ENCODE measurements at places on chromosomes 11 and 22.
A peak's percentile ranks its signal among the peaks of the same experiment; 100 is the strongest.

DNA sequence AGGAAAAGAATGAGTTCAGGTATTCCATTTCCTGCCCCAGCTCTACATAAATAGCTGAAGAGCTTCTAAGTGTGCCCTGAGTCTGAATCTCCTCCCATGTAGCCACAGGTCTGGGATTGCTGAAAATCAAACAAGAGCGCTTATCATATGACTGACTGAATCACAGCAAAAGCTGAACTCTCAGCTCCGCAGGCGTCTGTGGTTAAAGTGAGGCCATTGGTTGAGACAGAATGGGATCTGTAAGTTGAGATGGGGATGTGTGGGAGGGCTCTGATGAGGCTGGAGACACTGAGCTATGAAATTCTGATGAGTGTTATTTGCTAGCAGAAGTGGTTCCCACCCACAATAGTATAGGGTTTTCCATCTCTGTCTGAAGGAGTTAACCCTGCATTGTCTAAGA is 637.0 kb downstream of the OPCML start:
- no peak for DNase-seq

- peak; percentile 19 for DNase-seq
Measured at GRCh38 chr22:43860831-43861230, 1.5 kb downstream of the SULT4A1 start.

DNA sequence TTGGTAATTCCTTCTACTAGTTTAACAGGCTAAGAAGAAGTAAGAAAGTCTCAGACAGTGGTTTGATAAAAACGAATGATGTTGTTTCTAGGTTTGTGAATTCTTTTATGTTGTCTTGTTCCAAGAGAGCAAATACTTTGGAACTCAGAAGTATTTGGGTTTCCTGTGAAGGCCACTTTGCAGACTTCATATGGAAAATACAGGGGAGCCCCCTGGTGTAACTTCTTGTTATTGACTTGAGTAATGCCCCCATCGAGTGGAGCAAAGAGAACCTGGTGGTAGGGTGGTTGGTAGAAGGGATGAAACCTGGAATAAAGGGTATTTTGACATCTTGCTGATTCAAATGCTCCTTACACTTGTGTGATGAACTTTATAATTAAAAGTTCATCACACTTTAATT is 40.0 kb upstream of the PTH start:
- no peak for DNase-seq

- DNase-seq: peak; percentile 28
Measured at GRCh38 chr11:44989831-44990566, 39.3 kb upstream of the TP53I11 start.

- DNase-seq: no peak
Measured at GRCh38 chr11:113796663-113797259, 17.2 kb downstream of the CLDN25 start.

GRCh38 chr11:95512177-95512576 is 277.4 kb downstream of the FAM76B start:
- no peak for DNase-seq

DNA sequence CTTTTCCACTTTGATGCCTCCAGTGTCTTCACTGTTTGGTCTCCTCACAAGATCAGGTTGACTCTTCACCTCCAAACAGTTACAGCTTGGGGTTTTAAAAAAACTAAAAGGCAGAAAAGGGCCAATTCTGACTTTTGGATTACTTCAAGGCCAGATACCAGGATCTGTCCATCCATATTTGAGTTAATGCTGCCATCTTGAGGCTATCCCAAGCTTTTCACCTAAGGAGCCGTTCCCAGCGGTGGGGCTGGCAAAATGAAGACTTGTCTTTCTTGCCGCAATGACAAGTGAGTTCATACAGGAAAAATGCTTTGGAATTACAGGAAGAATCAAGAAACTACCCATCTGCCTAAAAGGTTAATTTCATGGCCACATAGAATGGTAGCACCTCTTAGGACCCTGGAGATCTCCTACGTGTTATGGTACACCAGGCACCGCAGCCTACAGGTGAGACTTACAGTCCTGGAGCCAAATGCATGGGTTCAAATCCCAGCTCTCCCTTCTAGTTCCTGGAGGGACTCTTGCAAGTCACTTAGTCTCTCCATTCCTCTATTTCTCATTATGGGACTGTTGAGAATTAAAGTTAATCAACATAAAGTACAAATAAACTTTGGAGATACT is 6.0 kb upstream of the OR5B21 start:
- DNase-seq: no peak

GRCh38 chr11:124920870-124921609 is 2.0 kb downstream of the HEPN1 start:
- peak; percentile 79 for DNase-seq

DNA sequence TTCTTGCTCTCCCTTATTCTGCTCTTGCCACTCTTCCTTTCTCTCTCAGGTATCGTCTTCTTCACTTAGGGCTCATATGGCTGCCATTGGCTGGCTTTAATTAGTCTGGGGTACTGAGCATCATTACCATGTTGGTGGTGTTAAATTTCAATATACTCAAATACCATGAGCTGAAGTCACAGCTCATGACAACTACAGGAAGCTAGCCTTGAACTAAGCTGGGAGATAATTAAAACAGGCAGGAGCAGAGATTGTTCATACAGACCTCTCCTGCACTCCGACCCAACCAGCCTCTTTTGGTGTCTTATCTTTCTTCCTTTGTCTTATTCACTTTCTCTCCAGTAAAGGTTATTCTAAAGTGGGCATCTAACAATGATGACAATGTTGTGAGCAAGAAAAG is 130.9 kb upstream of the BLID start:
- no peak for DNase-seq

- no peak for DNase-seq
Measured at GRCh38 chr11:64677441-64678023, 45.5 kb downstream of the NRXN2 start.

- DNase-seq: no peak
Measured at GRCh38 chr22:41036924-41037323, 55.5 kb upstream of the EP300 start.

DNA sequence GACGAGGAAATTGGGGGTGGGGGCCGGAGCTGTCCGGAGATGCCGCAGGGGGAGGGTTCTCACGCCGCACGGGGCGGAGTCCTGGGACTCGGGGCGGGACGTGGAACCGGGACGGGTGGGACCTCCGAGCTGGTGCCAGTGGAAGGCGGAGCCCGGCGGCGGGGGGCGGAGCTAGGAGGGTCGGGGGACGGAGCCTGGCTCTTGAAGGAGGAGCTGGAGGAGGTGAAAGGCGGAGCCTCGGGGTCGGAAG is 271 bp downstream of the FKBP2 start:
- peak; percentile 100 for DNase-seq

GRCh38 chr11:2096011-2096918 is 42.9 kb downstream of the IGF2 start:
- DNase-seq: peak; percentile 50
